Activated CD8-positive, alpha-beta memory T cell treated with anti-CD3 and anti-CD28 coated beads for 1 hour (primary cell): ENCODE measurements at places on chromosomes 2 and 18.

GRCh38 chr2:106057206-106057605 lies 136.9 kb downstream of the UXS1 start:
- DNase-seq, result peak; percentile 32

DNA sequence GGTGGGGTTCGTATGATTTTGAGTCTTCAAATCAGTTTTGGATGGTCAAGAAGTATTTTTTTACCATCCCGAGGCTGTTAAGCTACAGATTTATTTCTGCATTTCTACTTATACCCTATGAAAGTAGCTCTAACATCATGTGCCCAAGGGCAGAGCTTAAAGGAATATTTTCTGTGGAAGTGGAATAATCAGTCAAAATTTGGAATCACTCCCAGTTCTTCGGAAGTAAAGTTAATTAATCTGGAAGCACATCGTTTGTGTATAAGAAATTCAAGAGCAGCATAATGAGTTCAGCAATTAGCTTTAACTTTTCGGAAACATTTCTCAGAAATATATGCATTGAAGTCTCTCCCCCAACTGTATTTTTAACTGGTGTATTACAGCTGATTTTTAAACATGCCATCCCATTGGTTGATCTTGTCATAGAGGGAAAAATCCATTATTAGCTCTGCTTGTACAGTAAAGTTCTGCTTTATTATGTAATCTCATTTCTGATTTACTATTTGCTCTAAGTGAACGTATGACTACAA lies 510.1 kb downstream of the DCC start:
- DNase-seq, result no peak

- no peak for DNase-seq
These were observed 114.2 kb upstream of the EPC2 start for GRCh38 chr2:148530350-148530749.

DNA sequence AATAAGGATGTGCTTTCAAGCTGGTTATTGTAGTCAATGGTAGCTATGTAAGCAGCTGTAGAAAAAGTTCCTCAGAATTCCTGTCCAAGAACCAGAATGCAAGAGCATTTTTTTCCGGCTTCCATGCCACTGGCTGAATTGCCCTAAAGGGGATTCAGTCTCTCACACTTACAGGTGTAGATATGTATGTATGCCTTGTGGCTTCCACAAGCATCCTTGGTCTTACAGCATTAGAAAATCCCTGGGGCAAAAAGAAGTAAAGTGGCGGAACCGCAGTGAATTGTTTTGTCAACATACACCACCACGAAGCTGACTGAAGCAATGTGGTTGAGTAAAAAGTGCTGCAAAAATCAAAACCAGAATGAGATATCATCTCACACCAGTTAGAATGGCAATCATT lies 54.6 kb downstream of the FANCL start:
- DNase-seq, result no peak

DNA sequence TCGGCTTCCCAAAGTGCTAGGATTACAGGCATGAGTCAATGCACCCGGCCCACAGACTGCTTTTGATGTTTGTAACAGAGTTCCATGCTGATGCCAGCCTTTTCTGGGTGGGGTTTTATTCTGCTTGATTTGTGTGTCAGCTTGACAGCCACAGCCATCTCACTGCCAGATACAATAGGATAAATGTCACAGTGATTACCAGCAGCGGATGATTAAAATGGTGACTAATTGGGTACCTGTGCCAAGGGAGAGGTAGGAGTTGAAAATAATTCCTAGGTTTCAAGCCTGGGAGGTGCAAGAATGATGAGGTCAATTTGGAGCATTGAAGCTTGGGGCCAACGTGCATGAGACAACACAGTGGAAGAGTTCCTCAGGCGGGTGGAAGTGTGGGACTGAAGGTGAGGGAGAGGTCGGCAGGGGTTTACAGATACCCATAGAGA lies 39.4 kb downstream of the SH2D6 start:
- DNase-seq, result no peak

DNA sequence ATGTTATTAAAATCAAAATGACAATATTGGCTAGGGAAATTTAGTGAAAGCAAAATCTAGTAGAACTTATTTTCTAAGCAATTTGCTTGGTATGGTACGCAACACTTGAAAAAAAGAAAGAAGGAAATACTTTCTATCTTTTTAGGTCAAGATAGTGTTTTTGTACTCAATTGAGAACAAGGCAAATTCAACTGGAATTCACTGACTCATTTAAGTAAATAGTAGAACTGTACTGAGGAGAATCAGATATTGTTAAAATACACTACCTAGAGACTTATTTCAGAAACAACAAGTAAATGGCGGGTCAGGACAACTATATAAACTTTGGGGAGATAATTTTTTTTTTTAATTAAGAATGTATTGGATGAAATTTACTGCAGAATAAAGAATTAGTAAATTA lies 18.9 kb downstream of the ZRANB3 start:
- DNase-seq, result no peak

- no peak for DNase-seq
These were observed 206.2 kb downstream of the NCKAP5 start for GRCh38 chr2:133362061-133362476.

DNA sequence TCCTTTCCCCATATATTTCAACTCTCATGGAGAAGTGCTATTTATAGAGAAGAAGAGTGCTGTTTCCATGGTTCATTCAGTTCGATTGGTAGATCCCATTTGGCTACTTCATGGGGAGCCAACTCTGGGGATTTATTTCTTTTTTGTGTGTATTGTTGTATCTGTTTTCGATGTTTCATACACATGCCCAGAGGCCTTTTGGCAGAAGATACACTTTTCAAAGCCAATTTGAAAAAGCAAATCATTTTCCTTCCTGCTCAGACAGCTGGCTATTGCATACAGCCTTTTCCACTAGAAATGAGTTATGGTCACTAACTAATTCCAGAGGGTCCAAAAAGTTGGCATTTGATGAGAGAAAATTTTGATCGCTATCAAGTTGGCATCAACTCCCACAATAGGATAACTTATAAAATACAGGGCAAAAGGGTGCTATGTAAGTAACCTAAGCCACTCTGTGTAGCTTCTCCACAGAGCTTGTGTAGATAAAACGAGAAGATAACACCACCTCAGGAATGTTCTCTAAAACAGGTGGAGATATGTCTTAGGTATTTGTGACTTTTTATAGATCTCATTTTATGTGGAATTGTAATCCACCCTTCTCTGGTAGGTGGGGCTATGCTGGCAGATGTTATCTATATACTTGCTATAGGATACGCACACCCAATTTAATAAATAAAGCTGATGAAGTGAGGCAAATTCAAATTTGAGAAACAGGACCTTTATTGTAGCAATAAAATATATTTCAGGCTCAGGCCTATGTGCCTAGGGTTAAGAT lies 798.5 kb downstream of the SATB2 start:
- no peak for DNase-seq

DNA sequence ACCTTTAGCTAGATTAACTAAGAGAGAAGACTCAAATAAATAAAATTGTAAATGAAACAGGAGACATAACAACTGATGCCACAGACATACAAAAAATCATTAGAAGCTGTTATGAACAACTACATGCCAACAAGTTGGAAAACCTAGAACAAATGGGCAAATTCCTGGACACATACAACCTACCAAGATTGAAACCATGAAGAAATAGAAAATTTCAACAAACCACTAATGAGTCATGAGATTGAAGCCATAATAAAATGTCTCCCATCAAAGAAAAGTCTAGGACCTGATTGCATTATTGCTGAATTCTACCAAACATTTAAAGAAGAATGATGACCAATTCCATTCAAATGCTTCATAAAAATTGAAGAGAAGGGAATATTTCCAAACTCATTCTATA lies 54.3 kb downstream of the ST3GAL5 start:
- no peak for DNase-seq

- no peak for DNase-seq
These were observed 24.2 kb downstream of the PRPF40A start for GRCh38 chr2:152693033-152693432.

DNA sequence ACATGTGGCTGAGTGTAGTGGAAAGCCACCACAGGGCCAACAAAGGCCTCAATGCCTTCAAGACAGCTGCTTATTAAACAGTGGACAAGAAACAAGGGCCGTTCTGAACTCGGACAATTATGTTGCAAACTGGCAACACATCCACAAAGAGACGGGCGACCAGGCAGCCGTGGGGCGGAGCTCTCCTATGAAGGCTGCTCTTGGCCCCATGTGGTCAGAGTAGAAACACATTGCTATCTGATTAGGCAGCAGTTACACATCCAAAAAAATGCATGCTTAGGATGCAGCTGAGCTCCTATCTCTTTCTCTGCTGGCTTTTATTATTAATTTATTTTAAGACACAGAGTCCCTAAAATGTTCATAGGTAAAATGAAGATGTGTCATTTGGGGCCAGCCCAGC lies 163.4 kb downstream of the TMEM163 start:
- no peak for DNase-seq

DNA sequence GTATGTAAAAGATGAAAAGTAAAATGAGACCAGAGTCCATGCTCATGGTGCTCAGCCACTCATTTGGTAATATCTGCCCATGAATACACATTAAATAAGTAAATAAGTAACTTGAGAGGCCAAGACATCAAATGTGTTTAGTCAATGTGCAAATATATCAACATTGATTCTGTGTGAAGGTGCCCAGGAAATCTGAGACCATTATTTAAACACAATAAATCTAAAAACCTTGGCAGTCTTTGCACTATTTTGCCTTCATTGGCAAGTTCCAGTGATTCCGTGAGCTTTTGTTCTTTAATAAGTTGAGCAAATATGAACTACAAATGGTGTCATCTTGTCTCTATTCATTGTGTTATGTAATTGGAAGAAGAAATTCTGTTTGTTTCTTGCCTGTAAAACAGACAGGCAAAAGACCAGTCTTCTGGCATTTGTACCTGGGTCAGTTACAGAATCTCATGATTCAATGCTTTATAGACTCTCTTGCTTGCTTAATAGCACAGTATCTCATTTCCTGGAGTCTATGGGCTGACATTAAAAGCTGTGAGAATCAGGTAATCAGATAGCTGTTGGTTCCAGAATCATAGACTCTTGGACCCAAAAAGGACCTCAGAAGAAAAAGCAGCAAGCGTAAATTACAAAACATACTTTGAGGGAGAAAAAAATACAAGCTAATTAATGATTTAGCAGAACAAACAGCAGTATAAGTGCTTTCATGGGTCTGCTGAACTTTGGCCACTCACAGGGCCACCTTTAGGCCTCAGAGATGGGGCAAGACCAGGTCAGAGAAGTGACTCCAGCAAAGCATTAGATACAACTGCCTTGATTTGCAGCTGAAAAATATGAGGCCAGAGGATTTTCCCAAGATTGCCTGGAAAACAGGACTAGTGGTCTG lies 20.0 kb upstream of the SERPINB3 start:
- DNase-seq, result no peak

GRCh38 chr2:39416140-39416539 lies 20.9 kb downstream of the MAP4K3 start:
- no peak for DNase-seq

DNA sequence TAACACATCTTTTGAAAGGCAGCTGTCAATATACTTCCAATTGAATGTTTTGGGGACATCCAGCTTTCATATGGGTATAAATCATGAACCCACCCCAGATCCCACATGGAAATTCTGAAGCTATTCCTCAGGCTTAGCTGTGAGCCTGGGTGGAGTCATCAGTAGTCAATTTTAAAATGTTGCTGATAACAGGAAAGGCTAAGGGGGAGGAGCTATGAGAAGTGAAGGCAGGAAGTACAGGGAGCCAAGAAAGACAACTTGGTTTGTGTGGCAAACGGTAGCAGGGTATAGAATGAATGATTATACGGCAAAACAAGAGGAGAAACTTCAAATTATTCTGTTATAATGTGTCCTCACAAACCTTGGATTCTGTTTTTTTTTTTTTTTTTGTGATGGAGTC lies 108.6 kb downstream of the QPCT start:
- no peak for DNase-seq

DNA sequence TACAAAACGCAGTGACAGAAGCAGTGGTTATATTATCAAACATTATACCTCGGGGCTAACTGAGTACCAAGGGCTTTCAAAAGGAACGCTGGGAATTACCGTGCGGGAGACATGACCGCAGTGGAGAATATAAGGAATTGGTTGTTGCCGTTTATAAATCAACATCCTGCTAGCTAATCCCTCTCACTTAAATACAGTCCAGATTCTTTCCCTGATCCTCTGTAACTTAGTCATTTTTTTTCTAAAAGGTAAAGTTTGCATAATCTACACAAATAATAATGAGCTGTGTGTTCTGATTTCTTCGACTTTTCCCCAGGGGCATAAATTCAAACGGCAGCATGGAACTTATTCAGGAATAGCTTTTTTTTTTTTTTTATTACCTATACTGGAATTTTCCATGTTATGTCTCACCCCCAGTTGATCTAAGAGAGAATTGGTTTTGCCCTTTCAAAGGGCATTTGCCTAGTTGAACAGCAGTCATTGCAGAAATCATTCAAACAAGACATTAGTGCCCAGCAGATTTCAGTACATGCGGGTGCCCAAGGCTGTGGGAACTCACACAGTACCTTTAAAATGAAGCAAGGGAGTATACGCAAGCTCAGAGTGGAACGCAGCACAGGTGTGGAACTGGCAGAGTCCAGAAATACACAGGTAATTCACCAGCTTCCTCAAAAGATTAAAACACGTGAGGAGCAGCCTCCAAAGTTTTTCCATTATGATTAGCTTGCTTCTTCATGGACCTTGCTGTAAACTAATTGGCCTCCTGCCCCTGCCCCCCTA lies 63.9 kb downstream of the SMIM21 start:
- DNase-seq, result no peak

DNA sequence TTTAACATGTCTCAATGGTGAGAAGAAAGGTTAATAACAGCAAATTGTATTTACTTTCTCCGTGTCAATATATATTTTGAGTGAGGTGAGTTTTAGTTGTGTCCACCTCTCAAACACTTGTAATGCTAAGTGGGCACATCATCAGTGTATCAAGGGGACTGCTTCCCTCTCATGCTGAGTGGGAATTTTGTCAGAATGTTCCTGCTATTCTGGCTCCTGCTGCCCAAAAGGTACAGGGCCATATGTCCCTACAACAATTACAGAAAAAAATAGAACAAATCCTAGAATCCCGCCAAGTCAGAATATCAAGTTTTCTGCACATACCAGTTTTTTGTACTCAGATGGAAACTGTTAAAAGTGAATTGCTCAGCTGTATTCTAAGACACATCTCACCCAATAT lies 5.4 kb upstream of the CERKL start:
- DNase-seq, result no peak

DNA sequence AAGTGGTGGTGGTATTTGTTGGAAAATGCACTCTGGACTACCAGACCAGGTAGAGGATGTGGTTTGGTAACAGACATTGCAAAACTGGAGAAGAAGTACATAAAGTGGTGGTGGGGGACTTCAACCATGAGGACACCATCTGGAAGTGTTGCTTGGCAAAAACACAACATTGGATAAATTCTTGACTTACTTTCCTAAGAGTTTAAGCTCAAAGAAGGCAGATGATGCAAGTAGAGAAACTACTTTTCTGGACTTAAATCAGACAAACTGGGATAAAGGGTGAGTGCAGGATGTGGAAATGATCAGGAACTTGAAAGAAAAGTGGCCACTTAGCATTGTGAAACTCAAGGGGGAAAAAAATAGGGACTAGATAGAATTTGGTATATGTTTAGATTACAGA lies 487.4 kb downstream of the ZEB2 start:
- DNase-seq, result no peak
